ENCODE measurements at places on chromosomes 1 and 21.

DNA sequence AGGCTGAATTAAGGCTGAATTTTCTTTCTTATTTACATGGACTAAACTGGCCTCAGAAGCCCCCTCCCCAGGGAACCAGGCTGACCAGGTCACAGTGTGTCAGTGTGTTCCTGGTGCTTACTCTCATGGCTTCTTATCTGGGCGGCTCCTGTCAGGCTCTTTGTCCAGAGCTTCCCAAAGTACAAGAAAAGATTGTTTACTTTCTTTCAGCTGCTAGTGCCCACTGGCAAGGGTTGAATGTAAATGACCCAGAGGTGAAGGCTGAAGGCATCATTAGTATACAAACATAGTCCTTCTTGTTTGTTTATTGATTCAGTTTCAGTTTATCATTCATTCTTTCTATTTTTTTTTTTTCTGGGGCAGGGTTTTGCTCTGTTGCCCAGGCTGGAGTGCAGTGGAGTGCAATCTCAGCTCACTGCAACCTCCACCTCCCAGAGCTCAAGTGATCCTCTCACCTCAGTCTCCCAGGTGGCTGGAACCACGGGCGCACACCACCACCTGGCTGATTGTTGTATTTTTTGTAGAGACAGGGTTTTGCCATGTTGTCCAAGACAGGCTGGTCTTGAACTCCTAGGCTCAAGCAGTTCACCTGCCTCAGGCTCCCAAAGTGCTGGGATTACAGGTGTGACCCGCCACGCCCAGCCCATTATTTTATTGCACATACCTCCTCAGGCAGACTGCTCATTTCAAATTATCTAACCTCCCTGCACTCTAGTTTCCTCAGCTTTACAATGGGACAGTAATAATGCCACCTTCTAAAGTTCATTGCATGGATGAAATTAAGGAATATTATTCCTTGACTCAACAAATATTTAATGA is 9.8 kb upstream of the KDM4A start:
- DNase-seq: no peak

GRCh38 chr1:166676981-166677380 is 162.3 kb upstream of the POGK start:
- no peak for DNase-seq

- DNase-seq: peak; percentile 58
Measured at GRCh38 chr1:156705918-156706656, 704 bp upstream of the CRABP2 start.

GRCh38 chr1:215890438-215890837 is 323.3 kb downstream of the KCTD3 start:
- no peak for DNase-seq

- DNase-seq: no peak
Measured at GRCh38 chr1:116292929-116293725, 79.9 kb upstream of the ATP1A1 start.

GRCh38 chr1:224526771-224527170 is 89.3 kb upstream of the CNIH3 start:
- no peak for DNase-seq

GRCh38 chr1:107291987-107292386 is 151.1 kb downstream of the NTNG1 start:
- no peak for DNase-seq

GRCh38 chr1:2021550-2021949 is 2.4 kb downstream of the GABRD start:
- no peak for DNase-seq

DNA sequence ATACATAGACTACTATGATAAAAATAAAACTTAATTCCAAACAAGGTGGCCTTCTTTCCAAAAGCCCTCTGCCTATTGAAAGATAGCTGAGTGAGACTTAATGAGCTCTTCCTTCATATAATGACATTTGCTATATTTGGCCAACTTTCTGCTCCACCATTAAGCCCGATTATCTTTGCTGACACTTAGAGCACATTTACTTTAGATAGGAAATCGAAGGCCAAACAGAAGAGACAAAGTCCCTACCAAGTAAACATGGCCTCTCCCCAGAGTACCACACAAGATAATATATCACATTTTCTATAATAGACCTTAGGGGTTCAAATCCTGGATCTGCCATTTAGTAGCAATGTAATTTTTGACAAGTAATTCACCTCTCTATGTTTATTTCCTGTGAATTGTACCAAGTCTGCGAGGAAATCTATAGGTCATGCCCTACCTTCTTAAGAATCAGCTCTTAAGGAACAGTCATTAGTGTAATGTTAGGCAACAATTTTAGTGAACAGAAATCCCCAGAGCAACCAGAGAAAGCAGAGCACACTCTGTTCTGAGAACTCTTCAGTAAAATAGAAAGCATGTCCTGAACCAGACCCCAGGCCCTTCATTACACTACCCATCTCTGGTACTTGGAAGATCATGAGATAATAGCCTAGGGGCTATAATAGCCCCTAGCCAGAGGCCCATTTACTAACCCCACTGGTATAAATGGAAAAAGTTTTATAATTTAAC is 17.3 kb upstream of the COA6 start:
- DNase-seq: no peak

DNA sequence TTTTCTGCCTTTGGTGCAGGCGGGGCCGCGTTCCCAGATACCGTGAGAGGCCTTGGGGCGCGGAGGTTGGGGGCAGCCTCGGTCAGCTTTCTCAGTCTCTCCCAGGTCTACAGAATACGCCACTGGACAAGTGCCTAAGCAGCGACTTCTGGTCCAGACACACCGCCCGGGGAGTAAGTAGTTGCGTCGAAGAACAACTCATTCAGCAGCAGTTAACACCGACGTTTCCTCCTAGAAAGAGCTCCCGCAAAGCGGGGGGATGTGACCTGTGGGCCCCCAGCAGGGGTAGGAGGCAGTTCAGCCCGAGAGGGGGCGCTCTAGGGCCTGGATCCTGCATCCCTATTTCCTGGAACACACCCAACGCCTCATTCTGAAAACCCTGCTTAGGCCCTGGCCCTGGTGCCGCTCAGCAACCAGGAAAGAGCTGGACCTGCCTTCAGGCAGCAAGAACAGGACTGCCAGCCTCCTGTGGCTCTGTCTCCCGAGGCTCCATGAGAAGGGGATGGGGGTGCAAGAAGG is 6.5 kb upstream of the BARHL2 start:
- DNase-seq: no peak

DNA sequence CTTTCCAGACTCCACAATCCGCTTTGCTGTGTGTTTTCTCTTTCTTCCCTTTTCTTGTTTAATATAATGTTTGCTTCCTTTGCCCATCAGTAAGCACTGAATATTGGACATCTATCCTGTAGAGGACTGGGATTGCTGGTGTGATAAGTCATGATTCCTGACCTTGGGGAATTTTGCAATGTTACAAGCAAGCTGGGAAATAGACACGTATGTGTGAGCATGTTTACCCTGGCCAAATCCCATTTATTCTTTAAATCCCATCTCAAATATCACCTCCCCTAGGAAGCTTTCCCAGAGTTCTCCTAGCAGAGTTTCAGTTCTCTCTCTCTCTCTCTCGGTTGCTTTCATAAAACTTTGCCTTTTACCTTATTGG is 155.3 kb downstream of the ROR1 start:
- no peak for DNase-seq

- DNase-seq: peak; percentile 33
Measured at GRCh38 chr1:71047635-71048607, at the start of gene PTGER3. Gene PTGER3 (minus strand): TSS chr1:71047816. CDS start chr1:71047577, 239 bp downstream.

DNA sequence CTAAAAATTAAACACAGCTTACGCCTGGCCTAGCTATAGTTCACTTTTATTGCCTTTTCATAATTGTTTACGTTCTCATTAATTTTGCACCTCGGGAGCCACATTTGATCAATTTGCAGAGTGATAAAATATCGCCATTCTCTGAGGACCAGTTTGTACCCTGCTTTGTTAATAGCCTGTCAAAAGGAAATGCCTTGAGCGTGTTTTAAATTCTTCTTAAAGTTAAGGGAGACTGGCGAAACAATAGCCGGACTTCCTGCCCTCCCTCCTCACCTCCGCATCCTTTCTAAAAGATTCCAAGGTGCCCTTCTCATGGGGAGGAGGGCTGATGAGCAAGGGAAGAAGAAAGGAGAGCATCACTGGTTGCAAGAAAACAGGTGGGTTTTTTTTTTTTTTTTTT is 271.6 kb downstream of the KCNJ6 start:
- no peak for DNase-seq

GRCh38 chr1:12810691-12811408 is 19.7 kb downstream of the PRAMEF1 start:
- no peak for DNase-seq

- no peak for DNase-seq
Measured at GRCh38 chr21:29256126-29256910, 42.4 kb upstream of the BACH1 start.

GRCh38 chr1:48761986-48762385 is 14.7 kb downstream of the BEND5 start:
- DNase-seq: no peak

- no peak for DNase-seq
Measured at GRCh38 chr21:37276377-37276776, 9.2 kb upstream of the VPS26C start.

DNA sequence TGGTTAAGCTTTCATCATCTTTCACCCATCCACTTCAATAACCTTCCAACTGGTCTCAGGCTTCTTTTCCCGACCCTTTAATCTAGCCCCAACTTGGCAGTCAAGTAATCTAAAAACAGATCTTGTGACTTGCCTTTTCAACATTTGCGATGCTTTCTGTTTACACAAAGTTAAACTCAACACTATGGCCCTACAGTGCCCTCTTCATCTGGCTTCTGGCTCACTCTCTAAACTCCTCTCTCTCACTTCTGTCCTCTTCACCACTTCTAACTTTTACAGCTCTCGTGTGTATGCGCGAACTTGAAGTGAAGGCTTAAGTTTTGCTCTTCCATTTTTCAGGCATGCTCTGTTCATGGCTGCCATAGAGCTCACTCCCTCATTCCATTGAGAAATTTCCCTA is 1122.3 kb upstream of the ADGRL2 start:
- DNase-seq: no peak
